ENCODE measurements at places on chromosomes 11 and 22.
A peak's percentile ranks its signal among the peaks of the same experiment; 100 is the strongest.

DNA sequence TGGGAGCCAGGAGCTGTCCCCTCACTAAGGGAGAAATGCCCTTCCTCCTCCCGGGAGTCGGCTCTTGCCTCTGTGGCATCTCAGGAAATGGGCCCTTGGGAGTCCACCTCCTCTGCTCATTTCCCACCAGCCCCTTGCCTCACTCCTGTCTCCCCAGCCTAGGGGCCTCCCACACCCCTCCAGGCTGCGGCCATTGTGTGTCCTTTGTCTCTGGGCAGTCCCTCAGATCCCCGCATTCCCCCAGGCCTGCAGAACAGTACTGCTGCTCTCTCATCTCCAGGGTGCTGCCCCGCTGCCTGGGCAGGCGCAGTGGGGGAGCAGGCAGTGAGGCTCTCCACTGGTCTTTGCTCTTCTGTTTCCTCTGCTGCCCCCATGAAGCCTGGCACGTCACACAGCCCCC lies 25.0 kb downstream of the ADA2 start:
- DNase-seq = no peak

DNA sequence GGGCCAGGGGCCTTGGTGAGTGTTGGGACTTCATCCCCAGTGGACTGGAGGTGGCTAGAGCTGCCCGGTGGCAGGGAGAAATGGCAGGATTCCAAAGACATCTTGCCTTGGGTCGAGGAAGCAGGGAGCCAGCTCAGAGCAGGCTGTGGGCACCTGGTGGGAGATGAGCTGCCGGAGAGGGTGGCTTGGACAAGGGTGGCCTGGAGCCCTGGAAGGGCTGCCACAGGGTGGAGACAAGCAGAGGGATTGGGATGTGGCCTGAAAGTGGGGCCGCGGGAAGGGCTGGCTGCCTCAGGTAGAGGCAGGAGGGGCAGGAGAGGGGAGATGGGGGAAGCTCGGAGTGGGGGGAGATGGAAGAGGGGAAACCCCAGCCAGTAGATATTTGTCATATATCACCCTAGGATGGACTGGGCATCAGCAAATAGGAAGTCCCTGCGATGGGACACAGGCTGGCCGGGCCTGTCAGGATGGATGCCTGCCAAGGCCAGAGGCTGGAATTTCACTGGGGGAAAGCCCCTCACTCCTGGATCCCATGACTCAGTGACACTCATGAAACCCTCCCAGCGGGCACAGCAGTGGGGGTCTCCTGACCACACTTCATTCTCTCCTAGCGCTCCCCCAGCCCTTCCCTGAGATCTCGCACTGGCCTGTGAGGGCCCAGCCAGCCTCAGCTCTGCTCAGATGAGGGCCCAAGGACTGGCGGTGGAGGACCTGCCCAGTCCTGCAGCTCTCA lies 72.0 kb upstream of the SHISAL1 start:
- no peak for DNase-seq

DNA sequence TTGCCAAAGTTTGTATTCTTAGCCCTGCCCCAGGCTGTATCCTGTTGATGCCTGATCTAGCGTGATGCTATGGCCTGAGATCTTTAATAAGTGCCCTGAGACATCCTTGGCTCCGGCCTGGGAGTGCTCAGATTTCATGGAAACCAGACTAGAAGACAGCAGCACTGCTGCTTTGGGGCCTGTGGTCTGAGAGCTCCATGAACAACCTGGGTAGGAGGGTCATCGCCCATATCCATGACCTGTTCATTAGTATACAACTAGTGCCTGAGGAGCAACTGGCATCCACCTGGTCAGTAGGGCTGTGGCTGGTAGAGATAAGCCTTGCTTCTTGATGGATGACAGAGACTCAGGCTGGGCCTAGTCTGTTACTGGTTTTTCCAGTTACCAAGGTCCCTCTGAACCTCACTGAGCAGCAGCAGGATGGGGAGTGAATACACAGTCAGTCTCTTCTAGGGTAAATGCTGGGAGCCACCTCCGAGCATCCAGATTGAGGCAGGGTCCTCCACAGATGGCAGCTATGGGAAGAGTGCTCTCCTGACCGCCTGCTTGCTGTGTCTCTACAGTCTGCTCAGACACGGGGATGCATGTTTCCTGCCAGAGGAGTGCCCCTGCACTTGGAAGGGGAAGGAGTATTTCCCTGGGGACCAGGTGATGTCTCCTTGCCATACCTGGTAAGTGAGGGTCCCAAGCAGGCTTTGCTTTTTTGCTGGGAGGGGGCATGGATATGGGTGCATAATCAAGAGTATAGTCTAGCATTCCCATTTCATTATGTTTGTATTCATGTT lies 39.0 kb downstream of the OTOG start:
- DNase-seq = no peak

- no peak for DNase-seq
Measured at GRCh38 chr11:2275334-2276279, 5.2 kb upstream of the ASCL2 start.

- DNase-seq = no peak
Measured at GRCh38 chr11:122872046-122872445, 10.5 kb upstream of the JHY start.

- DNase-seq = no peak
Measured at GRCh38 chr11:121711939-121712338, 259.2 kb upstream of the SORL1-AS1 start.

- DNase-seq = no peak
Measured at GRCh38 chr11:15258433-15259165, 143.9 kb downstream of the INSC start.

- DNase-seq = no peak
Measured at GRCh38 chr11:6497069-6497839, at the start of gene DNHD1. Gene DNHD1 (plus strand): TSS chr11:6497280. CDS start chr11:6498216, 936 bp downstream.

- DNase-seq = no peak
Measured at GRCh38 chr11:82406611-82407010, 327.1 kb downstream of the FAM181B start.

DNA sequence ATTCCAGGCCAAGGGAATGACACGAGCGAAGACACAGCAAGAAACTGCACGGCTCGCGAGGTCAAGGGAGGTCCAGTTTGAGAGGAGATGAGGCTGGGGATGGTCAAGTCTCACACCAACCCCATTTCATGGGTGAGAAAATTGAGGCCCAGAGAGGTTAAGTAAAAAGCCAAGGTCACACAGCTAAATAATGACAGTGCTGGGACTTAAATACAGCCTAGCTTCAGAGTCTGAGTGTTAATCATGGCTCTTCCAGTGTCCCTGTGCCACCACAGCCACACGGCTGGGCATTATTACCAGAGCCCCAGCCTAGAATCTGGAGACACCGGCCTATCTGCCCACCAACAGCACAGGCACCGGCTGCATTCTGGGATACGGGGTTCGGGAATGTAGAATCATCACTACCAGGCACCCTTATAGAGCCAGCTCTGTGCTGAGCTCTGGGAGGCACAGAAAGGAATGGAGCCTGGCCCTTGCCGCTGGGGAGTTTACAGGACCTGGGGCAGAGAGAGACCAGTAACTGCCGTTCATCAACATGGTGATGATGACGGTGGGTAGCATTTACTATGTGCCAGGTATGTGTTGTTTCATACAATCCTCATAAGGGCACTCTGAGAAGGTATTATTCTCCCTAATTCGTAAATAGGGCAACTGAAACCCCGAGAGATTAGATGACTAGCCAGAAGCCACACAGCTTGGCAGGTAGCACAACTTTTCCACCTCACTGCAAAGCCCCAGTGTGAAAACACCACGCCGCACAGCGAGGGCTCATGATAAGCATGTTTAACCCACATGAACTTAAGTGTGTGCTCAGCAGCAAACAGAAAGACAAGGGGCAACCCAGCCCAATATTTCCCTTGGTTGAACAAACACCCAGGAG lies 51.8 kb downstream of the CD6 start:
- peak; percentile 73 for DNase-seq
